ENCODE measurements at places on chromosomes 16 and 17. TPM values are rescaled to one million over a fixed set of nuclear protein-coding genes. Genes with fewer than 3 reads are reported as not detected.

DNA sequence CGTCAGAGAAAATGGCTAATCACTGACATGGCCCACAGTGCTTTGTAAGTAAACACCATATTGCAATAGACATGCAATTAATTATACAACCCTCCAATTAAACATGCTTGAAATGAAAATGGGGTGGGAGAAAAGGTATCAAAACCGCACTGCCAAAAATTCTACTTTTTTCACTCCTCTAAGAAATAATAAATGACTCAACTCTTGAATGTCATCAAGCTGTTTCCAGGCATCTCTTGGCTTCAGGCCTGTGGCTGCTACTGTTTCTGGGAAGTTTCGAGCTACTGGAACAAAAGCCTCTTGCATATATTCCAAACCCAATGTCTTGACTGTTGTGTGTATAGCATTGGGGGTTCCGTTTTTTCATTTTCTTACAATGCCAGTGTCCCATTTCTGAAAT is 412.6 kb downstream of the RBFOX1 start:
- no peak overlapping the region for H3K27ac ChIP-seq
- no peaks in the 10 kb centered on the region for H3K36me3 ChIP-seq
- no peaks in the 10 kb centered on the region for H3K4me1 ChIP-seq
- no peak overlapping the region for H3K4me3 ChIP-seq

SLC47A1 gene
- 0.26 TPM for total RNA-seq

GRCh38 chr17:77421630-77421972 is 280.8 kb downstream of the SEC14L1 start:
- H3K36me3 ChIP-seq = peaks cover 1% of the 10 kb centered on the region
- peaks cover 33% of the 10 kb centered on the region for H3K4me1 ChIP-seq
- peak overlapping the region; percentile 29 for H3K4me3 ChIP-seq
- H3K27me3 ChIP-seq = no peaks in the 10 kb centered on the region
- peak overlapping the region; percentile 37 for H3K27ac ChIP-seq
- DNase-seq = no peak

GRCh38 chr17:77322514-77323412 is 182.0 kb downstream of the SEC14L1 start:
- DNase-seq = no peak
- peaks cover 44% of the 10 kb centered on the region for H3K4me1 ChIP-seq
- peaks cover 2% of the 10 kb centered on the region for H3K36me3 ChIP-seq
- peaks cover 2% of the 10 kb centered on the region for H3K27me3 ChIP-seq

CD68 gene
- total RNA-seq = 2.4 TPM

GRCh38 chr16:87720446-87720845 is 45.3 kb downstream of the KLHDC4 start:
- H3K36me3 ChIP-seq = peaks cover 32% of the 10 kb centered on the region
- no peak overlapping the region for H3K4me3 ChIP-seq
- peaks cover 7% of the 10 kb centered on the region for H3K4me1 ChIP-seq
- H3K27me3 ChIP-seq = no peaks in the 10 kb centered on the region

GRCh38 chr16:75377729-75378386 is 55.4 kb downstream of the CFDP1 start:
- H3K4me3 ChIP-seq = no peak overlapping the region
- peaks cover 35% of the 10 kb centered on the region for H3K27me3 ChIP-seq
- no peak for DNase-seq
- H3K36me3 ChIP-seq = peaks cover 47% of the 10 kb centered on the region

DNA sequence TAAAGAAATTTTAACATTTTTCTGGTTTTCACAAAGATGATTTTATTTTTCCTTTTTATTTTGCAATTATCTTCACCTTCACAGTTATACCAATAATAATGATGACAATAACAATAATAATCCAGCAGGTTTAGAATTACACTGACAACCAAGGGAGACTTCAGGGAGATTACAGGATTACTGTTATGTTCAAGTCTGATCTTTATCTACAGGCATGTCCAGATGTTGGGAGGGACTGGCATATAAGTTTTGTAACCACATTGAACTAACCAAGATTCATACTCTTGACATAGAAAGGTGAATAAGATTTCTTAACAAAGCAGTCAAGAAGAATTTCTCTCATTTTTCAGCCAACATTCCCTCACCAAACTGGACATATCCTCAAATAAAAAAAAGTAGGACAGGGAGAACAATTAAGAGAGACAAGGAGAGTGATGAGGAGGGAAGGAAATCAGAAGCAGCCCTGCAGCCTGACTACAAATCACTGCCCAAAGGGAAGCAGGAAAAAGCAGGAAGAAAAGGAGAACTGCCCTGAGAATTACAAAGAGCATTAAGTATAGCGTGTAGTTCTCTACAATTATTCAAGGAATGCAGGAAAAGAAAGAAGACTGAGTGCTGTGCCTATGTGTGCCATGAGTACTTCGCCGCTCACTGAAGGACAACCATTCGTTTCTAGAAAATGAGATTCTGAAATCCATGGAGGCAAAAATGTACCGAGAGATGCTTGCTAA is 155.7 kb upstream of the C17orf78 start:
- no peak overlapping the region for H3K4me3 ChIP-seq
- H3K36me3 ChIP-seq = peaks cover 14% of the 10 kb centered on the region
- H3K27me3 ChIP-seq = no peaks in the 10 kb centered on the region

DNA sequence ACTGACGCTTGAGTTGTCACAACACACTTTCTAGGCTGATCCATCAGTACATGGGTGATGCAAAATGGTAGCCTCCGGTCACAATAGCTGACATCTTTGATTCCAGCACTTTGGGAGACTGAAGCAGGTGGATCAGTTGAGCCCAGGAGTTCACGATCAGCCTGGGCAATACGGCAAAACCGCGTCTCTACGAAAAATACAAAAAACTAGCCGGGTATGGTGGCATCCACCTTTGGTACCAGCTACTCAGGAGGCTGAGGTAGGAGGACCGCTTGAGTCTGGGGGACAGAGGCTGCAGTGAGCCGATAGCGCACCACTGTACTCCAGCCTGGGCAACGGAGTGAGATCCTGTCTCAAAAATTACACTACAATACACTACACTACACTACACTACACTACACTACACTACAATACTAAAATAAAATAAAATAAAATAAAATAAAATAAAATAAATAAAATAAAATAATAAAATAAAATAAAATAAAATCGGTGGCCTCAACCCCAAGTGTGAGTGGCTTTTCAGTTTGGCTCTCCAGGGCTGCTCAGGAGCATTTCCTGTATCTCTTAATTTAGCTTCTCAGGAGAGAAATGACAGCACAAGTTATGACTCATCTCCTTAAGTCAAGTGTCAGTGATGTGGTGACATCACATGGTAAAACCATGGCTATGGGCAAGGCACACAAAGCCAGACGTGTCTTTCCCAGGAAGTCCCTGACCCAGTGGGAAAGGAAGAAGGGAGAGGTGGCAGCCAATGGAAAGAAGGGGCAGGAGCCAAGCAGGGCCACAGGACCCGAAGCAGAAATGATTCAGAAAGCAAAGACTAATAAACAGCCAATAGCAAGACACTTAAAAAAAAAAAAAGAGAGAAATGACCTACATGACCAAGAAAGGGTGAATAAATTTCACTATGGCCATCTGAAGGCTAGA is 75.3 kb upstream of the TBC1D3K start:
- H3K27me3 ChIP-seq = peaks cover 7% of the 10 kb centered on the region
- H3K27ac ChIP-seq = peak overlapping the region; percentile 90
- peaks cover 60% of the 10 kb centered on the region for H3K4me1 ChIP-seq

GRCh38 chr17:37725021-37725595 is 19.8 kb downstream of the HNF1B start:
- no peak overlapping the region for H3K27ac ChIP-seq
- H3K27me3 ChIP-seq = peaks cover 6% of the 10 kb centered on the region
- H3K4me3 ChIP-seq = no peak overlapping the region
- H3K4me1 ChIP-seq = no peaks in the 10 kb centered on the region
- DNase-seq = no peak
- H3K36me3 ChIP-seq = no peaks in the 10 kb centered on the region

DNA sequence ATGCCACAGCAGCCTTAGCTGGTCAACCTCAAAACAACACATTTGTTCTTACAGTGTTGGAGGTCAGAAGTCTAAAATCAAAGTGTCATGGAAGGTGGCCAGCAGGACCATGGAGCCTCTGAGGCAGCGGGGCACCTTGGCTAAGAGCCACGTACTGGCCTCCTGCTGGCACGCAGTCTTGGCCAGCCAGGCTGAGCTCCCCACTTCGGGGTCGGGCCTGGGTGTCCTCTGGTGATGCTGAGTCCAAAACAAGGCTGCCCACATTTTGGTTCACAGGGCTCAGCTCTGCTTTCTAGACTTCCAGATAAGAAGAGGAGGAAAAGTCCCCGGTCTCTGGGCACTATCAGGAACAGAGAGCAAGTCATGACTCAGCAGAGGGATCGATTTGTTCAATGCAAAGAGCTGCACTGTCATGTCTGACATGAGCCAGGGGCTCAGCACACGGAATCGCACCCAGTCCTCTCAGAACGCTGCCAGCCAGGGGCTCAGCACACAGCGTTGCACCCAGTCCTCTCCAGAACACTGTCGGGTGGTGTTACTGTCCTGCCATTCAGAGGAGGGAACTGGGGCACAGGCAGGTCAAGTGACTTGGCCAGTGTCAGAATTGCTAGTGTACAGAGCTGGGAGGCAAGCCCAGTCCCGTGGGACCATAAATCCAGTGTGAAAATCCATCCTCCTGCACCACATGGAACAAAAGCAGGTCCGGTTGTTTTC is 2.5 kb downstream of the LGALS9 start:
- peaks cover 54% of the 10 kb centered on the region for H3K4me1 ChIP-seq
- no peak for DNase-seq
- peak overlapping the region; percentile 52 for H3K4me3 ChIP-seq
- peaks cover 23% of the 10 kb centered on the region for H3K36me3 ChIP-seq
- no peaks in the 10 kb centered on the region for H3K27me3 ChIP-seq
